ENCODE measurements at places on chromosomes 6 and 20. TPM values are rescaled to one million over a fixed set of nuclear protein-coding genes. Genes with fewer than 3 reads are reported as not detected.

ZC3H12D gene
- 0.17 TPM for polyA plus RNA-seq

OR2H2 gene
- polyA plus RNA-seq = not detected

RRP36 gene
- 39.7 TPM for polyA plus RNA-seq

CSNK2A1 gene
- polyA plus RNA-seq = 43.9 TPM

TTI1 gene
- polyA plus RNA-seq = 11.4 TPM

ATAT1 gene
- polyA plus RNA-seq = 4.4 TPM

GSTA1 gene
- not detected for polyA plus RNA-seq

DDR1 gene
- 10.8 TPM for polyA plus RNA-seq

PTPRT gene
- under 0.01 TPM for polyA plus RNA-seq

WFDC2 gene
- 0.31 TPM for polyA plus RNA-seq

SLC22A16 gene
- 0.03 TPM for polyA plus RNA-seq

CCN5 gene
- 14.8 TPM for polyA plus RNA-seq

GSTA3 gene
- not detected for polyA plus RNA-seq

Measured in psoas muscle (tissue), 8 donors.